ENCODE measurements at places on chromosomes 5 and 9.

- no peak for DNase-seq
Observed at GRCh38 chr9:137452761-137453642, 6.1 kb downstream of the NSMF start.

DNA sequence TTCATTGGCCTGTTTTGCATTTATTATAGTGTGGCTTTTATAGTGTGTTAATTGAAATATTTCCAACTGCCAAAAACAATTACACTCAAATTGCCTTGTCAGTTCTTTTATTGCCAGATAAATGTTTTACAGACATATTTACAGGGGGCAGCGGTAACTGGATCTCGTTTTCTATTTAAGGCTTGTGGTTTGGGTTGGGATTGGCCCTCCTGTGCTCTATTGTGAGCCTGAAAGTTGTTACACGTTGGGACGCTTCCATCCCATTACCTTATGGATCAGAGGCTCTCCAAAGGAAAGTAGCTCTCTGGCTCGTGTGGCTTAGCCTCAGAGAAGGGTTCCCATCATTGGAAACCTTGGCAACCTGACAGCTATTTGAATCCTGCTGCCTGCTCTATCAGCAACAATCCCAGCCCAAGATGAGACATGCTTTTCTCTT, 20.8 kb downstream of the DNAI1 start:
- no peak for DNase-seq

- DNase-seq, result peak; percentile 43
Observed at GRCh38 chr5:150641824-150642566, 1.5 kb downstream of the SYNPO start.

DNA sequence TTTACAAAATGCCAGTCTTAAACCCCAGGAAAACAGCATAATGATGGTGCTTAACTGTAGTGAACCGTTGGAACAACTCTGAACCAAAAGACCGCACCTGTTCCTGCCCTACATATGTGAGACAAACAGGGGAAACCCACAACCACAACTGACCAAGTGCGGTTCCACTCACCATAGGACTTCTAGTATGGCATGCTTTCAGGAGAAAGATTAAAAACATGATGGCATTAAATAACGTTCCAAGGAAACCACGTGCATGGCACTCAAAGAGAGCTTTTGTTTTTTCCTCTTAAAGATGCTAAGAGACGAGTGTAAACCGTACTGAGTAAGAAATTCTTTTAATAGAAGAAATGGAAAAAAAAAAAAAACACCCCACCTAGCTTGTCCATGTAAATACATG, 119.8 kb downstream of the SSBP2 start:
- no peak for DNase-seq

DNA sequence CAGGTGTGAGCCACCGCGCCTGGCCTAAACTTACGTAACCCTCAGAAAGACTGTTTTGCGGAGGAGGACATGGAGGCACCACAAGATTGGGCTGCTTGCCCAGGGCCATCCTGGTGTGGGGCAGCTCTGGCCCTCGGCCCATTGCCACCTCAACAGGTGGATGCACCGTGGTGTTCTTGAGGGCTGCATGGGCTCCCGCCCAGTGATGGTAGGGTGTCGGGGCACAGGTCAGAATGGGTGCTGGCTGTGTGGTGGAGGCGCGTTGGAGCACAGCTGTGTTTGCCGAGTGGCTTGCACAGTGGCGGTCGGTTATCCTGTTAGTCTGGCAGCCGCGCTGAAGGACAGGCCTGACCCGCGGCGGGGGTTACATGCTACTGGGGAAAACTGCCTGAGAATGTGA, 196.9 kb downstream of the CACNA1B start:
- no peak for DNase-seq

DNA sequence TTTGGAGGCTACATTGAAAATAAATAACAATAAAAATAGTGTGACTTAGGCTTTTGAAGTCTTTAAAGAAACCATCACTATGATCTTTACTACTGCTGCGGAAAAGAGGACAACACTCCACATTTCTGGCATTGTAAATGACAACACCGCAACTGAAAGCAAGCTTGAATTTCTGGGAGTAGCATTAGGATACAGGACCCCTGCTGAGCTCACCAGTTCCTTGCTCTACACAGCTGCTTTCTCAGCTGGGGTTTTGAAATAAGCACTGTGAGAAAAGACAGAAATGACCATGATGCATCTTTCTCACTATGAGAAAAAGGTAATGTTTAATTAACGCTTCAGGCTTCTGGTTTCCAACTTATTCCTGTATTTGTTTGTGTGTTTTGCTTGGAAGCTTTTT, 168.0 kb downstream of the TAF11L14 start:
- DNase-seq, result no peak

DNA sequence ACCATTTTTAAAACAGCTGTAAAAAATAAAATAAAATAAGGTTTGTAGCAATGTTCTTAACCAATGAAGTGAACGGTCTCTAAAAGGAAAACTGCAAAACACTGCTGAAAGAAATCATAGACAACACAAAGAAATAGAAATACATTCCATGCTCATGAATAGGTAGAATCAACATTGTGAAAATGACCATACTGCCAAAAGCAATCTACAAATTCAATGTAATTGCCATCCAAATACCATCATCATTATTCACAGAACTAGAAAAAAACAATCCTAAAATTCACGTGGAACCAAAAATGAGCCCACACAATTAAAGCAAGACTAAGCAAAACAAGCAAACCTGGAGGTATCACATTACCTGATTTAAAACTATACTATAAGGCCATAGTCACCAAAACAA, 67.6 kb upstream of the RGMB start:
- DNase-seq, result peak; percentile 69

GRCh38 chr5:154076240-154076922, 37.6 kb downstream of the MFAP3 start:
- no peak for DNase-seq

DNA sequence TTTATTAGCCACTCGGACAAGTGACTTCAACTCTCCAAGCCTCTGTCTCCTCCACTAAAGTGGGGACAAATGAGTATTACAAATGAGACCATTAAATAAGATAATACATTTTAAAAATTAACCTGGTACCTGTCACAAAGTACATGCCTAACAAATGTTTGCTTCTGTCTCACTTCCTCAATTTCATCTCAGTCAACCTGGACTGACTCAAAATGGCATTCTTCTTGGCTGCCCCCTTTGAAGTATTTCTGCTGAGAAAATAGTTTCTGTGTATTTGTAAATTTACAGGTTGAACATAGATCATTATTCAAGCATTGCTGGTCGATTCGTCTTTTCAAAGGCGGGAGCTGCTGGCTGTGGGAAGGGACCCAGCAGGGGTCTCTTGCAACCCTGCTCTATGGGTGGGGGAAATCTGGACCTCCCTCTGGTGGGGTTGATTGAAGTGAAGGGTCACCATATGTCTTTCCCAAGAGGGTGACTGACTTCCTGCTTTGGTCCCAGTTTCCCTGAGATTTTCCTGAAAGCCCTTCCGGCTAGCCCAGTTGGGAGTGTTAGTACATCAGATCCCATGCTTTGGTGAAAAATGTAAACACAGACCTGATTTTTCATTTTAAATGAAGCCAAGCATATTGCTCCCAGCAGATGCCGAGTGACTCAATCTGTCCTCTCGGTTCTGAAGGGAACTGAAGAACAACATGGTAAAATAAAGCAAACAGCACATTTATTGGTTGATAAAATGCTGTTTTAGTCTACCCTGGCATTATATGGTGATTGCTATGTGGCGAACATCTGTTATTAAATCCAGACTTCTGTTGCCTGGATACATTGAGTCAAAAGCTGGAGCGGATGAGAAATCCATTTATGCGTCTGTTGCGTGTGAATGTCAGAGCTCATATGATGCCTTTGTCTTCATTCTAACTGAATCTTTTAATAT, 73.0 kb downstream of the KCNIP1 start:
- DNase-seq, result no peak

GRCh38 chr5:10984021-10984715, 223.1 kb upstream of the DAP start:
- DNase-seq, result no peak

GRCh38 chr5:146205499-146206202, 2.2 kb downstream of the RBM27 start:
- DNase-seq, result no peak

DNA sequence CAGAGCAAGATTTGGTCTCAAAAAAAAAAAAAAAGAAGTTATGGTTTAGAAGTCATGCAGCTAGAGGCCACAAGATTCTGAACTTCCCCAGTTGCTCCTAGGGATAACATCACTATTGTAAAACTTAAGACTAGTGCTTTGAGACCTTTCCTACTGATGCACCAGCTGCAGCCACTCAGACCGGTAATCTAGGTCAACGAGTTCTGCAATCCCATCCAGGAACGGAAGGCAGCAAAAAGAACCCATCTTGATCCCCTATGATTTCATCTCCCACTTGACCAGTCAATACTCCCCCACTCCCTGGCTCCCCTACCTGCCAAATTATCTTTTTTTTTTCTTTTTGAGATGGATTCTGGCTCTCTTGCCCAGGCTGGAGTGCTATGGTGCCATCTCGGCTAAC, 46.9 kb upstream of the TTC39B start:
- no peak for DNase-seq

DNA sequence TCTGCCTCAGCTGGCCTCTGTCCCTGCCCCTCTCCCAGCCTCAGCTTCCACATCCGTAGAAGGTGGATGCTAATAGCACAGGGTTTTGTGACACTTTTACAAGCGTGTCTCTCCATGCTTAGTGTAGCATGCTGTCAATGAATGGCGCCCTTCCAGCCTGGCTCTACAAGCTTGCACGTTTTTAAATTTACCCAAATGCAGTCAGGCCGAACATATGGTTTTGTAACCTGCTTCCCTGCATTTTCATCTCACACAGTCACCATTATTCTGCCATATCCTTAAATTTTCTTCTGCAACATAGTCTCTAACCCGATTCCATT, 28.8 kb downstream of the FAM163B start:
- DNase-seq, result no peak

GRCh38 chr5:177306674-177307543, 3.3 kb downstream of the PRELID1 start:
- no peak for DNase-seq

DNA sequence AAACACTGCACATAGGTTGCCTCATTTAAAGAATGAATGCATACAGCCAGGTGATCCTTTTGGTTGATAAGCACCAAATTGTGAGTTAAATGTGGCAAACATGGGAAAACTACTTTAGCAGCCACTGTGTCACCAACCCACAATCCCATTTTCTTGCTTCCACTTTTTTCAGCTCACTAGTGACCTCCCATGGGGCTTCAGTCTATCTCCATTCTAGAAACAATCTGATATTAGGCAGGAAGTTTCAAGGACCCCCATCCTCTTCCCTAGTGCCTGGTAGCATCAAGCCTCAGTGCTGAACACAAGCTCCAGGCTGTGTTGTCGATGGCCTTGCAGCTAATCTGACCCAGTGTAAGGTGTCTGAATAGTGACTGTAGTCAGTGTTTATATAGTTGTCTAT, 66.2 kb downstream of the PLPPR1 start:
- no peak for DNase-seq

DNA sequence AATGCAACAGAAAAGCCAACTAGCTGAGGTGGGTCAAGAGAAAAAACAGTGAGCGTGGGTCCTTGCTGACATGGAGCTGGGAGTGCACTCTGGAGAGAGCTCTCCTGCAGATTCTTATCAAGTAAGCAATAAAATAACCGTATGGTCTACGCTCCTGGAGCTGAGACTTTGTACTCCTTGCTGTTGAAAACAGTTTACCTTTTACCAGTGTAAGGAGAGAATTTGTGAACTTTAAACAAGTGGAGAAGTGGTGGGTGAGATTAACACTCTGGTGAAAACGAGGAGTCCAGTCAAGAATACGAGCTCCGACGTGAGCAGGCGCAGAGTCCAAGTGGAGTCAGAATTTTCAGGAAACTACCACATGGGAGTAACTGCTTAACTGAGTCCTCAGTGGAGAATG, 156.1 kb upstream of the ERCC6L2 start:
- DNase-seq, result no peak

DNA sequence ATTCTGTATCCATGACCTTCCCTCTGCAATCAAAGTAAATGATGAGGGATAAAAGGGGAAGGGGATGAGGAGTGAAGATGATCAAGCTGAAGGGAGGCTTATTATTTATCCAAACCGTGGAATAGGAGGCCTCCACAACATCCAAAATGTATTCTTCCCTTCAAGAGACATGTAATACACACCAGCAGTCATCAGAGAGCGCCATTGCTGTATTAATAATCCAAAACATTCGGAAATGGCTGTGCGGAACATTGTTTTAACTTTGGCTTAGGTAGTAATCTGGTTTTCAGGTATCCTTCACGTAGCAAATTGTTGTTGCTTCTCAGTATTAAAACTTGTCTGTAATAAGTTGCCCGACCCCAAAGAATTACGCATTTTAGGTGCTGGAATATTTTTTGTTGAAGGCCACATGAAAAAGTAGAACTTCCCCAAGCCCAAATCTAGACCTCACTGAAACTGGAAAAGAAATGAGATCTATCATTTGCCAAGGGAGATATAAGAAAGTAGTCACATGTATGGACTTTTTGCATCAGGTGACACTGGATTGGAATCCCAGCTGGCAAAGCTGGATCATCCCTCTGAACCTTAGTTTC, 2.6 kb upstream of the BOD1 start:
- peak; percentile 32 for DNase-seq

- DNase-seq, result no peak
Observed at GRCh38 chr9:124580186-124580585, 73.0 kb upstream of the NR5A1 start.

- no peak for DNase-seq
Observed at GRCh38 chr9:130201974-130202373, 29.8 kb downstream of the NCS1 start.

GRCh38 chr9:18240213-18240612, 233.7 kb upstream of the ADAMTSL1 start:
- DNase-seq, result no peak

DNA sequence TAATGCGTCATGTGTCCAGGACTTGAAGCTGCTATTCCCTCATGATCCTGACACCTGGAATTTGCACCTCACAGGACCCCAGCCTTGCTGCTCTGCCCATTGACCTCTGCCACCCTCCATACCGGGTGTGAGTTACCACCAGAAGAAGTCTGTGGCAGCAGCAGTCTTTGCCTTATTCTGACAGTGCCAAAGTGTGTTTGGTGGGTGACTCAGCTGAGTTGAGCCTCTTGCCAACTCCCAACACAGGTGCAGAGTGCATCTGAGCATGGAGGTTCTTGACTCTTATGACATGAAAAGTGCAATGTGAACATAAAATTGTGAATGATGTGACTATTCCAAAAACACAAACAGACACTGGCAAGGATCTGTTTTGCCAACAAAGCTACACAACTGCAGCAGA, 1166.5 kb upstream of the CDH18 start:
- no peak for DNase-seq

- no peak for DNase-seq
Observed at GRCh38 chr5:158398360-158399201, 539.6 kb upstream of the CLINT1 start.

Measured in foreskin fibroblast (primary cell).